ENCODE measurements at places on chromosomes 6 and 20.

DNA sequence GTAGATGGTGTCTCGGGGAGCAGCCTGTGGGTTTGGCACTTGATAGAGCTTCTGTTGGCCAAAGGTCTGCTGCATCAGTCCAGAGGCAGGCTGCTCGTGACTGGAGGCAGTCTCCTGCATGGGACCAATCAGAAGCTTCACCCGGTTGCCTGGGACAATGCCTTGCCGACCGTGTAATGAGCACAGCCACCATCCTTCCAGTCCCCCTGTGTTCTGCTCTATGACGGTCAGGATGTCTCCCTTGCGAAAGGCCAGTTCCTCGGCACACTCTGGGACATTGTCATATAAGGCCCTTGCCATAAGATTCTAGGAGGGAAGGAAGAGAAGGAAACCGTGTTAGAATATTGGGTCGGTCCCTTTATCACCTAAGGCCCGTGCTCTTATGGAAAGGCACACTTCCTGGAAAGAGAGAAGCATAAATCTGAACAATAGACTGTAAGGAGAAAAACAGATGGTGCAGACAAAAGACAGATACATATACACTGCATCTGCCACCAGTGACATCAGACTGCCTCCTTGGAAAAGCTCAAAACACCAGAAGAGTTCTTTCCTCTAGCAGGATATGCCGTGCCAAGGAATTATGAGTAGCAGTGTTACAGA lies 18.9 kb downstream of the NEDD9 start:
- no peak for DNase-seq

DNA sequence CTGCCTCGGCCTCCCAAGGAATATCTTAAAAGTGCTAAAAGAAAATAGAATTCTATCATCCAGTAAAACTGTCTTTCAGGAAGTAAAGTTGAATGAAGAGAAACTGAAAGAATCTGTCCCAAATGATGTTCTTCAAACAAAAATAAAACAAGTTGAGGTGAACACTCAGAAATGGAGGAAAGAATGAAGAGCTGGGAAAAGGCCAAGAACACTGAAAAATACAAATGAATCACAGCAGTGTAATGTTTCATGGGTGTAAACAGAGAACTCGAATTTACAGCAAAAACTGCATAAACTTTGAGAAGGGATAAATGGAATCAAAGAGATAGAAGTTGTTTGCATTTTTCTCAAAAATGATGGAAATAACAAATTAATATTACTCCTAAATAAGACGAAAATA lies 317.3 kb downstream of the TAF4 start:
- no peak for DNase-seq

DNA sequence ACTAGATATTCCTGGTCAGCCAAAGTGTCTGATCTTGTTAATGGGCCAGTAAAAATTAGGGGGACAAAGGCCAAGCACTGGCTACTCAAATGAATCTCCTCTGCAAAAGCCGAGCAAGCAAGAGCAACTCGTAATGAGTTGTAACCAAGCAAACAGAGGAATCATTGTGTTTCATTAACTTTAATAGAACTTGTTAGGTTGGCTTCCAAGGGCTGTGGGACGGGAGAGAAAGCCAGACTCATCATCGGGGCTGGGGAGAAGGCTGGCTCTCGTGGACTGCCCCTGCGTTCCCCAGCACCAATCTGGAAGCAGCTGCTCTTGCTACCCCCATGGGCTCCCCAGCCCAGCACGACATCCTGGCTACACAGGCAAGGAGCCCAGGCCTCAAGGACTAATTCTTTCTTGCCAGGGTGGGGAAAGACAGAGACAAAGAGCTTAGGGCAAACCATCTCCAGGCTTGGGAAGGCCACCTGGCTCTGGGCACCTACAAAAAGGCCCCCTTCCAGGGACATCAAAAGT lies 10.5 kb upstream of the SCUBE3 start:
- no peak for DNase-seq

DNA sequence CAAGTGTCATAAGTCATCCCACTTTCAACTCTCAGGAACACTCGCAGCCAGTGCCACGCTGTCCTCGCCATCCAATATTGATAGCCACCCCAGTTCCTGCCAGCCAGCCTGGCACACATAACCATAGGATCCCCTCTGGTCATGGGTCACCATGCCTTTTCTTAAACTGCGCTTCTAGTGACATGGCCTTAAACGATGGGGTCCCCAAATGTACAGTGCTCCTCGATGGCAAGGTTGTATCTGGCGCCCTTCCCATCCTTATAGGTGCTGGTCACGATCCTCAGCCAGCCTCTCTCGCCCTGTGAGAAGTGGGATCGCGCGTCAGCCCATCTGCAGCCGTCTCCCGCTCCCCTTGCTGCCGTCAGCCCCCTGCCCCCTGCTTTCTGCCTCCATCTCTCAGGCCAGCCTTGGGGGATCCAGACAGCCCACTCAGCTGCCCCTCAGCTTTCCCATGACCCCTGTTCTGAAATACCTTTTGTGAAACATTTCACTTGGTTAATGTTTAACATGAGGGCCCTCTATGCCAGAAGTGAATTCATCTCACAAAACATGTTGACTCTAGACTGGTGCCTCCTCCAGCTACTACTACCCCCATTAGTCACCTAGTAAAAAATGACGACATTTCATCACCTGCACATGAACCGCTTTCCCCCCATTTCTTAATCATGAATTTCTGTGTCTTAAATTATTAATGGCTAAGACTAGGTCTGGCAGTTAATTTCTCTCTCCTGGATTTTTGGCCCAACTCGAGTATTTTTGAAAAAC lies 11.4 kb downstream of the CTSZ start:
- no peak for DNase-seq

- DNase-seq, result no peak
Measured at GRCh38 chr20:14189794-14190402, 147.5 kb downstream of the FLRT3 start.

GRCh38 chr6:42471142-42471541 lies 19.4 kb upstream of the TRERF1 start:
- no peak for DNase-seq

GRCh38 chr6:151551223-151551857 lies 57.5 kb downstream of the CCDC170 start:
- DNase-seq, result no peak

GRCh38 chr6:152748843-152749242 lies 1.8 kb upstream of the VIP start:
- no peak for DNase-seq

- no peak for DNase-seq
Measured at GRCh38 chr6:139271056-139271455, 20.7 kb downstream of the TXLNB start.

Measured in NT2/D1 (cell line).